ENCODE measurements at places on chromosomes 16 and 17.

DNA sequence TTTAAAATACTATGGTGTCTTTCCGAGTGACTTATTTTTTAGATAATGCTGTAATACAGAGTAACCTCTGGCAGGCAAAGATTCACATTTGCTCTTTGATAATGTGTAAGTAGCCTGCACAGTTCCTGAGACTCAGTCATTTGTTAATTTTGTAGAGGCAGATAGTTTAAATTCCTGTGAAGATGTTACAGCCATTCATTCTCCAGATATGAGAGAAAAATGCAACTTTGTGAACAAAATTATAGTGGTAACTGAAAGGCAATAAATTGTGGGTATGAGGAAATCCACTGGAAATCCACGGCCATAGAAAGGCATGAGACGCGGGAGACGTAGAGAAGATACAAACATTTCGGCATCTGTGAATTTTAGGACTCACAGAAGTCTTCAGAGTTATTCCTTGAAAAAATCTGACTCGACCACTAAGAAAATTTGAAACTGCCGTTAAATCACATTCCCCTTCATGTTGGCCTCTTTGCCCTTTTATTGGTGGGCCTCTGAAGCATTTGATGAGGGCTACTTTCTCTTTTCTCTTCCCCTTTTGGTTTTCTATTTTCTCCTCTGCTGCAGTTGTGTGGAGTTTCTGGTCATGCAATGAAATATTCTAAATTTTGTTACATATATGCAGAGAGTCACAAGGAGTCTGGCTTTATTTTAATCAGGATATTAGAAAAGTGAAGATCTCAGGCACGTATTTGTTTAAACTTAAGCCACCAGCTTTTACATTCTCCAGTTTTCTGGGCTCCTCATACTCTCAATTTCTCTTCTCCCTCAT lies 18.8 kb downstream of the HS3ST3A1 start:
- DNase-seq: no peak

DNA sequence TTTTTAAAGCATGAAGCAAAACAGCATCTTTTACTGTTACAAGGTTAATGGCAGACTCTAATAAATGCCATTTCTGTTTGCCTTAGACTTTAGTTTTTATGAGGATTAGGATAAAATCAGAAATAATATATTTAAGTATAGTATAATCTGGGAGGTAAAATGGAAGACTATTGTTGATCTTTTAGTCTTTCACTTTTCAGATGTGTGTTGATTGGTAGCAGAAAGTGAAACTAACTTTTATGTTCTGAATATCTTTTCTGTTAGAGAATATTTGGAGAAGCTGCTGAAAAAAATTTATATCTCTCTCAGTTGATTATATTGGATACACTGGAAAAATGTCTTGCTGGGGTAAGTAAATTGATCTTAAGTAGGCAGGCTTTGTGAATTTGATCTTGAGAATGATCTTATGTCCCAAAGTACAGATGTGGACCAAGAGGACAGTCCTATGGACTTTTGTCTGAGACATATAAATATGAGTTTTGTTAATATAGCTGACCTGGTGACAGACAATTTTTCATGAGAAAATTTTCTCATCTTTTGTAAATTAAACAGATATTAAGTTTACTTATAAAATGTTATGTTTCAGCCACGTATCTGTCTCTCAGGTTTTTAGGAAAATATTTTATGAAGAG lies 64.1 kb downstream of the NF1 start:
- DNase-seq: no peak

GRCh38 chr16:29977063-29977825 lies 3.6 kb downstream of the TAOK2 start:
- no peak for DNase-seq

DNA sequence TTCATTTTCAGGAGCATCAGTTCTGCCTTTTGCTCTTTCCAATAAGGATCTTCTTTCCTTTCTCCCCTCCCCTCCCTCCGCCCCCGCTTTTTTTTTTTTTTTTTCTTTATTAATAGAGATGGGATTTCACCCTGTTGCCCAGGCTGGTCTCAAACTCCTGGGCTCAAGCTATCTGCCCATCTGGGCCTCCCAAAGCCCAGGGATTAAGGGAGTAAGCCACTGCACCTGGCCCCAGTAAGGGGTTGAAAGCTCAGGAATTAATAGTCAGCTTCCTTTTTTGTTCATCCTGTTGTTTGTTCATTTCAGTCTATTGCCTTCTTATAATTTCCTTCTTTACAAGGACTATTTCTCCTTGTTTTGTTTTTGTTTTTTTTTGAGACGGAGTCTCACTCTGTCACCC lies 7.9 kb upstream of the C17orf58 start:
- DNase-seq: no peak

- DNase-seq: no peak
Measured at GRCh38 chr17:80064696-80065095, 28.3 kb downstream of the CCDC40 start.

DNA sequence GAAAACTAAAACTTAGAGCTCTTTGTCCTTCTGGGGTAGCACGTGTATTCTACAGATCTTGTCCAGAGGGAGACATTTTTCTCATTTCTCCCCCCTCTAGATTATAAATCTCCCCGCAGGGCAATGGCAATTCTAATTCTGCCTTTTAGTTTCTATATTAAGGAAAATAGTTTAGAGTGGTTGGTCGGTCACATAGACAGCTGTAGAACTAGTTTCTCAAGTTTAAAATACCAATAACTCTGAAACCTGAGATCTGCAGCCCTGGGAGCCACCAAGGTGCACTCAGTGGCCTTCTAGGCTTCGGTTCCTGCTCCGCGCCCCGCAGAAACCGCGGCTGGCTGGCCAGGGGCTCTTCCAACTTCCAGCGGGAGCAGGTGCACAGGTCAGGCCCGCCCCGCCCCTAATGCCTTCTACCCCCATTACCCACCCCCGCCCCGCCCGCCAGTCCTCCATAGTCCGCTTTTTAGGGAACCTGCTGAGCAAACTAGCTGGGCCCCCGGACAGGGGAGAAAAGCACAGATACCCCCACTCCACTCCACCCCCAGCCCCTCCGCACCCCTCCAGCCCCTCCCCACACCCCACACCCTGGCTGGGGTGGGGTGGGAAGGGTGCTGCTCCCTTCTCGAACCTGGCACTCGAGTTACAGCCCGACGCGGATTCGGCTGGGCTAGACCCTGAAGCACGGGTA lies 431 bp downstream of the SLFN11 start:
- DNase-seq: peak; percentile 5

DNA sequence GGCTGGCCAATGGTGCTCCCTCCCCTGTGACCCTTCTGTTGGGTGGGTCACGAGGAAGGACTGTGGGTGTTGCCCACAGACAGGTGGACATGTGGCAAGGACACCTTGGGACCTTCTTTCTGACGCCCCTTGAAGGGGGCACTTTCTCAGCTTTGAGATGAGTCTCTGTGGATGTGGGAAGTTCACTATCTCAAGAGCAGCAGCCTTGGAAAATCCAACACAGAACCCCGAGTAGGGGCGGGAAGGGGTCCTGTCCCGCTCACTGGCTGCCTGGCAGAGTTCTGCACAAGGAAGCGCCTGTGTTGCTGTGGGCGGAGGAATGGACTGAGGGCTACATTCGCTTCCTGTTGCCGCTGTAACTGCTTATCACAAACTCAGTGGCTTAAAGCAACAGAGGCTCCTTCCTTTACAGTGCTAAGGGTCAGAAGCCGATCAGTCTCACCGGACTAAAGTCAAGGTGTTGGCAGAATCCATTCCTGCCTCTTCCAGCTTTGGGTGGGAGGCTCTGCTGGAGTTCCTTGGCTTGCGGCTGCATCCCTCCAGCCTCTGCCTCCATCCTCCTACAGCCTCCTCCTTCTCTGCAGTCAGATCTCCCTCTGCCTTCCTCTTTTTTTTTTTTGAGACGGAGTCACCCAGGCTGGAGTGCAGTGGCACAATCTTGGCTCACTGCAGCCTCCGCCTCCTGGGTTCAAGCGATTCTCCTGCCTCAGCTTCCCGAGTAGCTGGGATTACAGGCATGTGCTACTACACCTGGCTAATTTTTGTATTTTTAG lies 305.2 kb downstream of the SEC14L1 start:
- no peak for DNase-seq

DNA sequence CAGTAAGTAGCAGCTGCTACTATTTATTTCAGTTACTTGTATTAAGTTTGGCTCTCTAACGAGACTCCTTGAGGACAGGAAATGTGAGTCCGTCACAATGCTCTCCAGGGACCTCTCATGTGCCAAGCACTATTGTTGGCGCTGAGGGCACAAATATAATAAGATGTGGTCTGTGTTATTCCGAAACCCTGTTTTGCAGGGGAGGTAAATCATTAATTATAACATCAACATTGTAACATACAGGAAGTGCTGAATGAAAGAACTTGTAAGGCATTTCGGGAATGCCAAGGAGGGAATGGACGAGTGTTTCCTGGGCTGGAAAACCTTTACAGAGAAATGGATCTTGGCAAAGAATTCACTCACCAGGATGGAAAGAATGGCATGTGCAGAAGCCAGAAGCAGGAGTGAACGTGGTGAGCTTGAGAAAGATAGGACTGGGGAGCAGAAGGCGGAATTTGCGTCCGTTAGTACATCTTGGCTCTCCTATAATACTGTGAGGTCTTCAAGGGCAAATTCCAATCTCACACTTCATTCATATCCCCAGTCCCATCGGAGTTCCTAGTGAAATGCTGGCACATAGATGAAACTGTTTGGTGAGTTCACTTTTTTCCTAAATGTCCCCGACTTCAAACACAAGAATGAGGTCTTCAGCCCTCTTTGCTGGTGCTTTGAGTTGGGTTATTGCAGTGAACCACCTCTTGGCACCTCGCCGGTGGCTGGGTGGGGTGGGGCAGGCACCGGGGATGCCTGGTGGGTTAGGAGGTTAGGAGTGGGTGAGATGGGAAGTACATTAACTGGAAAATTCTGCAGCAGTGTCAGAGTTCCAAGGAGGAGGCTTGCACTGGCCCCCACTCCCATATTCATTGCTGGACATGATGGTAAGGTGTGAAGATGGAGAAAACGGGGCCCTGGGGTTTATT lies 11.5 kb downstream of the TAC4 start:
- no peak for DNase-seq

GRCh38 chr17:81440511-81441244 lies 45.4 kb downstream of the BAHCC1 start:
- DNase-seq: no peak

- DNase-seq: peak; percentile 69
Measured at GRCh38 chr16:1378804-1379303, 27.1 kb downstream of the GNPTG start.

- no peak for DNase-seq
Measured at GRCh38 chr16:83272843-83273242, 534.9 kb upstream of the HSBP1 start.

DNA sequence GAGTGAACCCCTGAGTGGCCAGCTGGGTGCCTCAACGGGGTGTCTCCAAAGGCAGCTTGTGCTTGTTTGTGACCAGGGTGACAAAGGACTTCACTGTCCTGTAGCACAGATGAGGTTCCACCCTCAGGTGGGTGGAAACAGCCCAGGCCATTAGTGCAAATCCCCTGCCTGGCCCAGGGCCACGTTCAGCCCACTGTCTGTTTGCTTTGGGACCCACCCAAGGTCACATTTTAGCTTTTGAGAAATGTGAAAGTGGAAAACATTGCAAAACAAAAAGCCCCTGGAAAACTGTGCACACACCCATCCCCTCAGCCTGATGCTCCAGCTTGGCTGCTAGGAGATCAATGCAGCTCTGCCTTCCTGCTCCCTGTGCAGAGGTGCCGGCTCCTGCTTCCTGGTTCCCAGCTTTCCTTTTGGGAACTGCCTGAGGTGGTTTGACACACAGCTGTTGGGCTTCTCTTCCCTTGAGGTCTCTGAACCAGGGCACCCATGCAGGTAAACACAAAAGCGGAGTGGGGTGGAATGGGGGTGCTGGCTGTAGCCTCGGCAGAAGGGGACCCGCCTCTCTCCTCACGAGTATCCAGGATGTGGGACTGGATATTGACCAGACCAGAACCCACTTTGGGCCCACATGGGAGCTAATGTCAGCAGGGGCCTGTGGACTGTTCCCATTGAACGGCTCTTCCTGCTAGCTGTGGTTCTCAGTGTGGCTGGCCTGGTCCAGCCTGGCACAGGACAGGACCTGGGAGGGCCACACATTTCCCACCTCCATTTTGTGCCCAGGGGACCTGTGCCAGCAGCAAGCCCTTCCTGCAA lies 7.9 kb upstream of the SPHK1 start:
- DNase-seq: no peak

GRCh38 chr16:9176547-9177418 lies 85.3 kb downstream of the HAPSTR1 start:
- DNase-seq: no peak

DNA sequence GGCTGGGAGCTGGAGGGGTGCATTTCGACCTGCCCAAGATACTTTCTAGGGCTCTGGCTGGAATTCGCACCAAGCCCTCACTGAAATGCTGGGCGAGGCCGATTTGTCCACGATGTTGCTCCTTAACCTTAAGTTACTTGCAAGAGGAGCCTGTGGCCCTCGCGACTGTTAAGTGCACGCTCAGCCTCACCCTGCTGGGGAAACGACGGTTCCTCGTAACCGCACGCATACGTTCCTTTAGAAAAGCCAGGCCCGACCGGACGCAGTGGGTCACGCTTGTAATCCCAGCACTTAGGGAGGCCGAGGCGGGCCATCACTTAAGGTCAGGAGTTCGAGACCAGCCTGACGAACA lies 607 bp upstream of the NCOR1 start:
- no peak for DNase-seq

DNA sequence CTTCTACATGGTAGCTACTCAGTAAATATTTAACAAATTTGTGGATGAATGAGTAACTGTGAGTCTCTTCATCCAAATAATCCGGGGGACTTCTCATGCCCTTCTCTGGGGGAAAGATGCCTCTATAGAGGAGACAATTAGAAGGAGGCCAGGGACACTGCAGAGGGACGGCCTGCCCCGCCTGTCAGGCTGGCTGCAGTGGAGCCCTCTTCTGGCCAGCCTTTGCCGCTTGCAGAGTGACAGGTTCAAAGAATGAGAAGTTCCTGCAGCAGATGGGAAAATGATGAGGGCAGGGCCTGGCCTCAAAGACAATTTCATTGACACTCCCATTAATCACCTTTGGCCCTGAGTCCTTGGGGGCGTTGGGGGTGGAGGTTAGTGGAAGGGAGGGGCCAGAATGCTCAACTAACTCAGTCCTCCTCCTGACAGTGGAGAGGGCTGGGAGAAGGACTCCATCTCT lies 339.0 kb downstream of the MAF start:
- DNase-seq: peak; percentile 49

DNA sequence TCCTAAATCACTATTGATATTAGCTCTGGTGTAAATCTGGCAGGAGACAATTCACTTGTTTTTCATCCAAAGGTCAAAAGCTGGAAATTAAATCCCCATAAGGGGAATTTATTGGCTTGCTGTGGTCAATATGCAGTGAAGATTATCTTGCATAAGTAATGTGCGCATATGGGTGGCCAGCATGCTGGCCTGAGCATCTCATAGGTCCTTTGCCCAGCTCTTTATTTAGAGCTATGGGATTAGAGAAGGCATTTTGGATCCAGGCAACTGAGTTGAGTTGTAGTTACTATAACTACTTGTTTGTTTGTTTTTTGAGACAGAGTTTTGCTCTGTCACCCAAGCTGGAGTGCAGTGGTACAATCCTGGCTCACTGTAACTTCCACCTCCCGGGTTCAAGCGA lies 110.7 kb downstream of the AATF start:
- no peak for DNase-seq
